Stimulated activated CD4-positive, alpha-beta T cell treated with anti-CD3 and anti-CD28 coated beads, Interleukin-4, amount 100 ng/mL, for 1 hour (primary cell): ENCODE measurements at places on chromosomes 7 and 10.

DNA sequence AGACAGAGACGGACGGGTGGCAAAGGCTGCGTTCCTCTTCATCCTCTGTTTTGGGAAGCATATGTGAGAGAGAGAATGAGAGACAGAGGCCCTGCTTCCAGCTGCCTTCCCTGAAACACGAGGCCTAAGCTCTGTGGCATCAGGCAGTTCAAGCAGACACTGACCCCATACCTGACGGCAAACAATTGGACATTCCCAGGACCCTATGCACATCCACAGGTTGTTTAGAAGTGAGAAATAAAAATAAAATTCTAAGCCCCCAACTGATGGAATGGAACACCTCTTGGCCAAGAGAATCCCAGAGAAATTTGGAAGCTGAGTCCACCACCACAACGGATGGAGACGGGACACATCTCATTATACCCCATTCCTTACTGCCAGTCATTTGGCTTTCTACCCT is 105.3 kb downstream of the CPXM2 start:
- no peak for DNase-seq

DNA sequence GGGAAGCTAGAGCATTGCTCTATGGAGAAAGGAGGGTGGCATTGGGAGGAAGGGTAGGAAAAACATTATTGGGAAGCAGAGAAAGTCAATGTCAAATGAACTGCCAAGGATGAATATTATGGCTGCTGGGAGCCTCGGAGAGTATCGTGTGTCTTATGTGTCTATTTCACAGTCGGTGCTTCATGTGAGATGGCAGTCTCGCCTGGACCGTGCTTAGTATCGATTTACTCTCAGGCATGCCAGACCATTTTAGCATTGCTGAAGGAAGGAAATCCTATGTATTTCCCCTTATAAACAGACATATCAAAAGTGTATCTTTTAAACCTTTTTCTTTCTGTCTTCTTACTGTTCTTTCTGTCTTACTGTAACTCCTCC is 612.6 kb downstream of the AUTS2 start:
- DNase-seq, result no peak

DNA sequence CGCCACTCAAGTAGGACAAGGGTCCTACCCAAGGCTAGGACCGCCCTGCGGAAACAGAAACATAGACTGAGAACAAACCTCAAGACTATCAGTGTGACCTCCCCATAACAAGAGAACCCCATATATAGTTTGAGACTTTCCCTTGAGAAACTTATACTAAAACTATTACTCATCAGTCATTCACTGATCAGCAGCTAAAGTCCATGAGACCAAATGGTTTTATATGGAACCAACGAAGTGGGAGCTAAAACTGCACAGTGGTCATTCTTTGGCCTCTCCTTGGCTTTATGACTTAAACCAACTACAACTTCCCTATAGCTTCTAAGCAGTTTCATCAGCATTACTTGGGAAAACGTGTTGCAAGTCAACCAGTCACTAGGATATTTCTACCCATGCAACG is 13.7 kb upstream of the ZSCAN21 start:
- DNase-seq, result no peak

DNA sequence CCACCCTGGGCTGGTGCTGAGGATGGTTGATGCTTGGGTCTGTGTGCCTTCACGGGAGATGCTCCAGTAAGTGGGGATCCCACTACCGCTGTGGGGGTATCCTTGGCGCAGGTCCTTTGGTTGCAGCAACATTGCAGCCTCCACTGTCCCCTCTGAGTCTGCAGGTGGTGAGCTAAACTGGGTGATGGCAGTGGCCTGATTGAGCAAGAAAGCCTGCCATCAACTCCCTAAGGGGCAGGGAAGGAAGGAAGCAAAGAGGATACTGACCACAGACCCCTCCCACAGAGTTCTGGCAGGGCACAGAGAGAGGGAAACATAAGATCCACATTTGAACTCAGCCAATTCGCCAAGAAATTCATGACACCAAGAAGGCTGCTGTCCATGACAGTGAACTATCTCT is 43.2 kb downstream of the MYO1G start:
- no peak for DNase-seq

GRCh38 chr7:97011536-97012364 is 6.4 kb downstream of the DLX6 start:
- no peak for DNase-seq

DNA sequence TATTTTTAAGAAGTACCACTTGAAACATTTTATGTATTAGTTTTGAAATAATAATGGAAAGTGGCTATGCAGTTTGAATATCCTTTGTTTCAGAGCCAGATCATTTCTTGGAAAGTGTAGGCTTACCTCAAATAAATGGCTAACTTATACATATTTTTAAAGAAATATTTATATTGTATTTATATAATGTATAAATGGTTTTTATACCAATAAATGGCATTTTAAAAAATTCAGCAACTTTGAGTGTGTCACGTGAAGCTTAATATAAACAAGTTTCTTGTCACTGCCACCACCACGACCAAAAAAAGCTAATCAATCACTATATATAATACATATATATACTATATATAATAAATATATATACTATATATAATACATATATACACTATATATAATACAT is 4.8 kb downstream of the IL6 start:
- DNase-seq, result no peak

DNA sequence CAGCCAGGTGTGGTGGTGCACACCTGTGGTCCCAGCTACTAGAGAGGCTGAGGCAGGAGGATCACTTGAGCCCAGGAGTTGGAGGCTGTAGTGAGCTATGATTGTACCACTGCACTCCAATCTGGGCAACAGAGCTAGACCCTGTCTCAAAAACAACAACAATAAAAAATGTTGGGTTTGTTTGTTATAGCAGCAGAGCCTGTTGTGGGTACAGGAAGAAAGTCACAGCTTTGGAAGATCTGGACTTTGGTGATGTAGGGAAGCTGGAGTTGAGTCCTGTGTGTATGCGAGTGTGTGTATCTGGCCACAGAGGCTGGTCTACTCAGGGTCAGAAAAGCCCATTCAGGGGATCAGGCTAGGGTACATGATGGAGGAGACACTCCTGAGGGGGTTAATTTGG is 3.9 kb downstream of the GRID2IP start:
- no peak for DNase-seq

DNA sequence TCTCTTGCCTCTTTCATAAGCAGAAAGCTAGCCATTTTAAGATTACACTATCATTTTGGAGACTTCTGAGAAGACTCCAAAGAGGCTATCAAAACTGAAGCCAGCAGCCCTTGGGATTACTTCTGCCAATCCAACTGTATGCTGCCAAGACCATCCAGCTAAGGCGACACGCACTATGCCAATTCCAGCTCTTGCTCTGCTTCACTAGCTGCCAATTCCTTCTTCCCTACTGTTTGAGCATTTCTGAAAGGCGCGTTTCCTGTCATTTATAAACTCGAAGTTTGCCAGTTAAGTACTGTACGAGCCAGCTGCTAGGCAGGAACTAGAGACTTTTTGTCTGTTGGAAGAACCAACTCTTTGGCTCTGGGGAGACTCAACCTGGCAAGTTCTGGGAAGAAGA is 36.5 kb downstream of the MALSU1 start:
- DNase-seq, result no peak

DNA sequence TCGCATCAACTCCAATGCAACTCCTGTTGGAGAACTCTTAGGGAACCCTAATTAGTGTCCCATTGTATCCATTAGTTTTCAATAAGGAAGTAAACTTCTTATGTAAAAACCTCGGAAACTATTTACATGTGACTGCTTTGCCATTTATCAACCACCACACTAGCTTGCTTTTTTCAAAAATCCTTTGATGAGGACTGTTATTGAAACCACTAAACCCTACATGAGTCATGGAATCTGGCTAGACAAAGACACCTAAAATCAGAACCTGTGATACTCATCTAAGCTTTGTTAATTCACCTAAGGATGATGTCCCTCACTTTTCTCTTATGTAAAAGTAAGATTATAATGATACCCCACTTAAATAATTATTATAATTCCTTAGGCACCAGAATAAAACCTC is 414.1 kb upstream of the ETV1 start:
- DNase-seq, result no peak

- no peak for DNase-seq
Measured at GRCh38 chr10:50453940-50454339, 169.8 kb downstream of the SGMS1 start.

- DNase-seq, result peak; percentile 58
Measured at GRCh38 chr7:137656227-137656849, 190.4 kb downstream of the DGKI start.

GRCh38 chr7:149330914-149331567 is 69.0 kb downstream of the ZNF783 start:
- no peak for DNase-seq

DNA sequence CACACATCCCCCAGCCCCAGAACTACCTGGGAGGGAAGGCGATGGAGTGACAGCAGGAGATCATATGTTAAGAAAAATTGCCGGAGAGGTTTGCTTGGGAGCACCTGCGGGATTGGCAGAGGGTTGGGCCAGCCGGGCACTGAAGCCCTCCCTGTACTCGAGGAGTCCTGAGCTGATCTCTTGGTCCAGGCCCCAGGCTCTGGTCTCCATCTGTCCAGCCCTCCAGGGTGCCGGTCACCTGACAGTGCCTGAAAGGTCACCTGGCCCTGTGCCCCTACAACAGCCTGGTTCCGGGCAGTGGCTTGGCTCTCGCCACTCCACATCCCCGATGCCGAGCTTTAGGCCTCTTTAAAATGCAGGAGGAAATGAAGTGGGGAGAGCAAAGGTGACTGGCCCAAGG is 47.3 kb upstream of the PCBD1 start:
- DNase-seq, result no peak

DNA sequence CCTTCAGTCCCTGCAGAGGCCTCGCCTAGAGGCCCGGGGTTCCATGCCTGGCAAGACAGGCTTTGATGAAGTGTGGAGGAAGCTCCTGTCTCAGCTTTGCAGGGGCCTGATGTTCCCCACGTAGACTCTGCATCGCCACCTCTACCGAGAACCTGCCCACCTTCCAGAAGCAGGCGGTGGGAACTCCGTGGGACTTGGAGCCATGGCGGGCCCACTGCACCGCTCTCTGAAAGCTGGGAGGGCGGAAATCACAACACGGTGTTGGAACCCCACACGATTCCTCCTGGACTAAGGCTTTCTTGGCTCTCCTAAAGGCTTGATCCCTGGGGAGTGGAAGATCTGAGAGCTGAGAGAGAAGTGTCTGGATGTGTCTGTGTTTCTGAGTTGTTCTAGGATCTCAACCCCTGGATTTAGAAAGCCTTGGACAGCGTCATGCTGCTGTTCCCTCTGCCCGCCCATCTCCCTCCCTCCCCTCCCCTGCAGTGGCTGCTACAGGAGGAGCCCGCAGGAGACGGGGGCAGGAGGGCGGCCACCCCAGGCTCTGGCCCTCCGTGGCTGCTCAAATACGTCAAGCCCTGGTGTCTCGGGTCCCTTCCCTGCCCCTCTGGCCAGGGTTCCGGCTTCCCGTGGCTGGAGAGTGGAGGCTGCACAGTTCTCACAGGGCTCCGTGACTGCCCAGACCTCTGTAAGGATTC is 79.7 kb downstream of the VIPR2 start:
- no peak for DNase-seq
